IMR-90 (cell line): ENCODE measurements at places on chromosomes 11 and 22. TPM values are rescaled to one million over a fixed set of nuclear protein-coding genes. Genes with fewer than 3 reads are reported as not detected.

DNA sequence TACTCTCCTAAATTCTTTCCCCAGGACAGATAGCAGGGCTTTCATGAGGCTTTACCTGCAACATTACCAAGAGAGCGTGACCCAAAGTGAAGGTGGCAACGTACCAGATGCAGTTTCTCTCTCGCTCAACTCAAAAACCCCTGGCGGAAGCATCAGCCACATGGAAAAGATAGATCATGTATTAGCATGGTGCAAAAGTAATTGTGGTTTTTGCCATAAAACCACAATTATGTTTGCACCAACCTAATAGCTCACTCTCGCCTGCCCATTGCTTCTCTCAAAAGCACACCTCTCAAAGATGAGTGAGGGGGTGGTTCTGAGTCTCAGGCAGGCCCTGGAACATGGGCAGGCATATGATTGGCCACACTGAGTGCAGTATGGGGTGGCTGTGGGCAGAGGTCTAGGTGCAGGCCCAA, 7.0 kb downstream of the MS4A6A start:
- DNase-seq, result no peak

- DNase-seq, result no peak
These were observed 45.2 kb upstream of the LINC01488 start for GRCh38 chr11:69436041-69436982.

DNA sequence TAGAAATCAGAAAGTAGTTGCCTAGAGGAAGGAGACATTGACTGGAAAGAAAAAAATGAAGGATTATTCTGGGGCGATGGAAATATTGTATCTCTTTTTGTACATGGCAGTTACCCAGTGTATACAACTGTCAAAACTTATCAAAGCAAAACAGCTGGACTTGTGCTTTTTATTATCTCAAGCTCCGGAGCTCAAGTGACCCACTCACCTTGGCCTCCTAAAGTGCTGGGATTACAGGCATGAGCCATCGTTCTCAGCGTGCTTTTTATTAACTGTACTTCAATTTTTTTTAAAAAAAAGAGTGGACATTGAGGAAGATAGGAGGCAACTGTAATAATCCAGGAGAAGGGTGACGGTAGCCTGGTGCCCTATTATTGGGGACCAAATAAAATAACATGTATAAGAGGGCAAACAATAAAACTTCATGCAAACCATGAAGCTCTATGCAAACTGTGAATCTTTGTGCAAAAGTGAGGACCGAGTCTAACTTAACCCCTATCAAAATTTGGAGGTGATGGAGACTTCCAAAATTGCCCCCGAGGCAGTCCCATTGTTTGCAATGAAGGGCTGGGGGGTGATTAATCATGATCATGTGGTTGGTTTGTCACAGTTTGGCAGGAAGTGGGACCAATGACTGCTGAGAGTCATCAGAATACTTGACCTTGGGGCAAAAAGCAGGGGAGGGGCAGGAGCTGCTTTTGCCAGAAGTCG, 23.5 kb downstream of the FZD4 start:
- peak; percentile 62 for DNase-seq

DNA sequence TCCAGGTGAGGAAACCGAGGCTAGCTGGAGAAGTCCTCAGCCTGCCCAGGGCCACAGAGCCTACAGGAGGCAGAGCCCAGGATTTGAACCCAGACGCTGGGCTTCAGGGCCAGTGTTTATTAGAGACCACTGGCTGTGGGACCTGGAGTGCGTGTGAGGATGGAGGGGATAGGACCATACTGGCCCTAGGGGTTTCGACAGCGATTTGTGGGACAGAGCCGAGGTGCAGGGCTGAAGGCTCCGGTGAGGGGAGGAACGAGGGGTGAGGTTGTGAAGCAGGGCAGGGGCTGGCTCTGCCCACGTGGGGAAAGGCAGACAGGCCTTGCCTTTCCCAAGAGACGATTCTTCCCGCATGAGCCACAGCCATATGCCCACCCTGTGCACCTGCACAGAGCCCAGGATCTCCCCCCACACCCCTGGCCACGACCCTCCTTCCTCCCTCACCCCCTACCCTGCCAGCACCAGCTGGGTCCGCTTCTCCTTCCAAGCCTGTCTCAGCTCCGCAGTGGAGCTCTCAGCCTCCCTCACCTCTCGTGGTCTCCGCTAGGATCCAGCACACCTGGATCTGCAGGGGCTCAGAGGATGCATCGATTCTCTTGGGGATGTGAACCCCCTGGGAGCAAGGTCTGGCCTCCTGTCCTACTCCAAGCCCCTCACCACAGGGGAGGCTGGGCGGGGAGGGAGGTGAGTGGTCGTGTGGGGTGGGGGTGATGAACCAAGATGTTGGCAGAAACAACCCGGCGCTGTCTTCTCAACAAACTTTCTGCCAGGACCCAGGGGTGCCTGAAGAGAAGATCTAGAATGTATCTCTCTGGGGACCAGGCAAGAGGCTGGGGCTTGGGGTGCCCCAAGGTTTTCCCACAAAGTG, 58.4 kb downstream of the RTL6 start:
- DNase-seq, result no peak

The GSTT2 gene
- 1.1 and 1.4 TPM in 2 replicates for total RNA-seq

The APOA5 gene
- total RNA-seq, result not detected in 2 replicates

DNA sequence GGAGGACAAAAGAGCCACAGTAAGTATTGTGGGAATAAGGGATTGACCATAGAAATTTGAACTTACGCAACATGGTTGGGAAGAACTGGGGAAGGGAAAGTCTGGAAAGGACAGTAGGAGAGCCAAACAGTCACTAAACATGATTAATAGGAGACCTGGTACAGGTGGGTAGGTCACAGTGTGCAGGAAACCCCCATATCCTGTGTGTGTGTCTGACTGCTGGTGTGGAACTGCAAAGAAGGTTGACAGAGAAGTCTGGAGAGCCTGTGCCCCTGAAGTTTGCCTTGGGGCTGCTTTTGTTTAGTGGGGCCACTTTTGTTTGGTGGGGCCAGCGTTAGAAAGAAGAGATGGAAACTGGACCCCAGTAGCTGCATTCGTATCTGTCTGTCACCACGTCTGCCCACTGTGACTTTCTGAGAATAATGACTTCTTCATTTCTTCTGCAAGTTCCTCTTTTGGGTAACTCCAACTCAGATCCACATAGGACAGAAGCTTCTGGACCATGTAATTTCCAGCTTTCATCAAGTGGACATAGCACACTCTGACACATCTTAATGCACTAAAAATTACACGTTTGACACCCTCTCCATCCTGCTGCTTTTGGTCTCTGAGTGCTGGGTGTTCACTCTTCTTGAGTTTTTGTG, 126.8 kb upstream of the RAG2 start:
- DNase-seq, result no peak

DNA sequence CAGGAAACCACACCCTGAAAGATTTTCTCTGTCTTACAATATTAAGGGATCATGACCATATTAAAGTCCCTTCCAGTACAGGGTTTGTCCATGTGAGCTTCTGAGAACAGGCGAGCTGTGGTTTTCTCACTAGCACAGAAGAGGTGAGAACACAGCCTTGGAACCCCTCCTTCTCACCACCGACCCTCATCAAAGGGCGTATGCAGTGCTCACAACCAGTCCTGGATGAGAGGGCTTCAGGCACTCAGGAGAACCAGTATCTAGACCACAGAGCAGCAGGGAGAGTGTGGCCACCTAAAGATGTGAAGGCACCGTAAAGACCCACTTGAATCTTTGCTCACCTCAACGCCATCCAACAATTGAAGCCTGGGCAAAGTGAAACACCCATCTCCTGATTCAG, 397.0 kb downstream of the ETS1 start:
- DNase-seq, result no peak

GRCh38 chr11:1227551-1228100, 4.8 kb downstream of the MUC5B start:
- DNase-seq, result no peak

GRCh38 chr22:30178181-30179126, 68.1 kb downstream of the LIF start:
- DNase-seq, result no peak

DNA sequence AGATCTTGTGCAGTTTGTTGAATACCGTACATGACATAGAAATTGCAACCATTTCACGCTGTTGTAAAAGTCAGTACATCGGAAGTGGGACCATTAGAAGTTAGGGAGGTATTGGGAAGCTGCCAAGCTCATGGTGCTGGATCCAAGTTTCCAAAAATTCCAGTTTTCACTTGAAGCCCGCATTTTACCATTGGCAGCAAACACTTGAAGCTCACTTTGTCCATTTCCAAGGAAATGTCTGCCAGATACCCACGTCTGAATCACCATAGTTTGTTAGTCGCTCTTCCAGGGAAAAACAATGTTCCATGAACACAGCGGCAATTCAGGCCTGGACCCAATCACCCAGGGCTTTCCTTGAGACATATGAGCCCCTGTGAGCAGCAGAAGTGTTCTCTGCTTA, 22.6 kb upstream of the PARVB start:
- DNase-seq, result no peak

The CYP2D6 gene
- under 0.01 TPM in 2 replicates for total RNA-seq

- DNase-seq, result no peak
These were observed 2.9 kb downstream of the C11orf87 start for GRCh38 chr11:109424901-109425300.

DNA sequence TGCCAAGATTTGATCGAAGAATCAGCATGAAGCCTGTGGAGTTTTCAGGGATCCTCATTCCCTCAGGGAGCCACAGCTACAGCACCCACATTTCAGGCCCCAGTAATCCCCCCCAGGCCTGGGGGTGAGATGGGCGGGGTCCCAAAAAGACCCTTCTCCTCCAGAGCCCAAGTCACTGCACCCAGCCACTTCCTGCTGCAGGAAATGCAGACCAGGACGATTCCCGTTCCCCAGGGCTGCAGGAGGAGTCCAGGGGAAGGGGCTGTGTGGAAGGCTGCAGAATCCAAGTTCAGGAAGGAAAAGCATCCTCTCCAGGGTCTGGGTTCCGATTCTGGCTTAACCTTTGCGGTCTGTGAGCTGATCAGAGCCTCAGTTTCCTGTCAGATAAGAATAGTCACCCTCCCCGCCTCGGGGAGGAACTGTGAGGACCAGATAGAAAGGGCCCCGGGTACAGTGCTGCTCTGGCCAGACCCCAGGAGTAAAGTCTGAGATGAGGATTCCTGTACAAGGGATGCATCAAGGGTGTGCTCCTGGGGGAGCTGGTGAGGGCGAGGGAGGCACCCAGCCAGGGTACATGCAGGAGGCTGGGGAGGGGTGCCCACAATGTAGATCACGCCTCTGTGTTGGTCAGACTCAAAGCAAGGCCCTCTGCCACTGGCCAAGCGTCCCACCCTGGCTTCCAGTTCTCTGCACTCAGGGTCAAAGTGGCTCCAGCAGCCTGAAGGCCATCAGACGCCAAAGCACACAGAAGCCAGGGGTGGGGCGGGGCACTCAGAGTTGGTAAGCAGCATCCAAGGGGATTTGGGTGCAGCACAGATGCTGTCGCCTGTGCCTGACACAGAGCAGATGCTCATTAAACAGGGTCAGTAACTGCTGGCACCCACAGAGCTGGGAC, 30.1 kb upstream of the TP53I11 start:
- no peak for DNase-seq

The BLID gene
- 25.8 and 30.8 TPM in 2 replicates for total RNA-seq

GRCh38 chr11:31821766-31822165, 10.6 kb upstream of the PAX6 start:
- no peak for DNase-seq

DNA sequence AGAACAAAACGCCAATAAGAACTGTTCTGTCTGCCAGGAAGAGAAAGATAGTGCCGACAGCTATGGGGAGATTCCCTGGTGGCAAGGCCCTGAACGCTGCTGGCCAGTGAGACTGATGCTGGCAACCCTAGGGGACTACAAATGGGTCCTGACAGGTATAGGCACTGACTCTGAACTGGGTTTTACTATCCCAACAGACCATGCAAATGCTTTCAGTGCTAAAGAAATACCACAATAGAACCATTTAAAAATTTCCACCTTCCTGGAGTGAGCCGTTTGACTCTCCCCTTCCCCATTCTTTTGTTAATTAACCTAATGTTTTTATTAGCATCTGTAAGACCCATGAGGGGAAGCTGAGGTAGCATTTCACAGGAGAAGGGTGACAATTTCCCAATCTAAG, 25.7 kb downstream of the USP28 start:
- DNase-seq, result no peak

DNA sequence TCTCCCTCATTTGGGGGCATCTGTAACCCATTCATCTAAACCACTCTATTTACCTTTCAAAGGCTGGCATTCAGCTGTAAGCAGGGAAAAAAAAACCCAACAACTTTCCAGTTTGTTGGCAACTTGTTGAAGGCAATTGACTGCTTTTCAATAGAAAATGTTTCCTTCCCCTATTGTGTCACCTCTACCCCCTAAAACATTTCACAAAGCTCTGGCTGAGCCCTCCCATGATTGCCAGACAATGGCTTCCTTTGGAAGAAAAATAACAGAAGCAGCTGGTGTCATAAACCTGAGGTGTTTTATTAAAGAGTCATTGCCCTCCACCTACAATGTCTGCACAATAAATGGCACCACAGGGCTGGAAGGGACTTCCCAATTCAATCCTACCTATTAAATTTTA, 22.1 kb upstream of the PSMA1 start:
- DNase-seq, result no peak
